ENCODE measurements at places on chromosomes 5 and 9.

DNA sequence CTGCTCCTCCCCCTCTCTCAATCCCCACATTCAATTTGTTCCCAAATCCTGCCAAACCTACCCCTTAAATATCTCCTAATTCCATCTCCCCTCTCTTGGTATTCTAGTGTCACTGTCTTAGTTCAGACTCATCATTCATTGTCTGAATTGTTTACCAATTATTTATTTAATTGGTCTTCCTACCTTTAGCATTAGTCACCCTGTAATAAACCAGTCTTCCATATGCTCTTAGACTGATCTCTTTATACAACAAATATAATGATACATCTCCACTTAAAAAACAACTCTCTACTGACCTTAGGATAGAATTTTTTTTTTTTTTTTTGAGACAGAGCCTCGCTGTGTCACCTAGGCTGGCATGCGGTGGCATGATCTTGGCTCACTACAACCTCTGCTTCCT lies 51.4 kb downstream of the RFK start:
- DNase-seq = no peak

DNA sequence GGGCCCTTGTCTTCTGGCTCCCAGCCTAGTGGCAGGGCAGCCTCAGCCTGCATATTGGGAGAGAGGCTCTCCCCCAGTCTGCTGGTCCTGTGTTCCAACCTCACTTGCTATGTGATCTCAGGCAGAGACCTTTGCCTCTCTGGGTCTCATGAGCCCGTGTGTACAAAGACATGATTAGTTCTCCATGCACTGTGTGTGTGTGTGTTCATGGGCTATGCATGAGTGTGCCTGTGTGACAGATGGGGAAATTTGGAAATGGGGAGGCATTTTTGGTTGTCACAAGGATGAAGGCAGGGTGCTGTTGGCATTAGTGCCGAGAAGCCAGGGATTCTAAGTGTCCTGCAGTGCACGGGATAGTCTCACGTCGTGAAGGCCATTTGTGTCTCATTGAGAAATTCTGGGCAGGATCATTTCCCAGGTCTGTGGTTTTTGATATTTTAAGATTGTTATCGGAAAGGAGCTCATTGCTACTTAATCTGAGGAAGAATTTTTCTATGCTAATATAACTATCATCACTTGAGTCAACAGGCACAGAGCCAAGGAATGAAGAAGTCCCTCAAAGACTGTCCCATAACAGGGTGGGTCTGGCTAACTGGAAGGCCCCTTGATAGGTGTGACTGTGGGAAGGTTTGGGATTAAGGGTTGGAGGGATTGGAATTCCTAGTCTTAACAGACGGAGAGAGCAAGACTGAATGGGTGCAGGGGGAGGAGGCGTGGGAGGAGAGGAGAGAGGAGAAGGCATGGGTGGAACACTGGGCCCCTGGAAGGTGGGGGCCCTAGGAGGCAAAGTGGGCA lies 168.5 kb downstream of the RGS3 start:
- no peak for DNase-seq

GRCh38 chr9:5851445-5851844 lies 18.5 kb upstream of the ERMP1 start:
- no peak for DNase-seq

DNA sequence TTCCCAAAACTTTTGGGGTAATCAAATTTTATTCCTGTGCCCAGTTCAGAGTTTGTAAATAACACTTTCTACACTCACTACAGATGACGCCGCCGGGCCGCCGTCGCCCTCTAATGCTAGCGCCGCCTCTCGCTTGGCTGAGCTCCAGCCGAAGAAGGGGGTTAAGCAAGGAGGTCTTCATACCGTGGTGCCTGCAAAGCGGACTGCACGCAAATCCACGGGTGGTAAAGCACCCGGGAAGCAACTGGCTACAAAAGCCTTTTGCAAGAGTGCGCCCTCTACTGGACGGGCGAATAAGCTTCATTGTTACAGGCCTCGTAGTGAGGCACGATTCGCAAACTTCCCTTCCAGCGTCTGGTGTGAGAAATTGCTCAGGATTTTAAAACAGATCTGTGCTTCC lies 280.4 kb downstream of the MEF2C start:
- DNase-seq = no peak

GRCh38 chr5:150024346-150024984 lies 23.9 kb downstream of the HMGXB3 start:
- DNase-seq = no peak

DNA sequence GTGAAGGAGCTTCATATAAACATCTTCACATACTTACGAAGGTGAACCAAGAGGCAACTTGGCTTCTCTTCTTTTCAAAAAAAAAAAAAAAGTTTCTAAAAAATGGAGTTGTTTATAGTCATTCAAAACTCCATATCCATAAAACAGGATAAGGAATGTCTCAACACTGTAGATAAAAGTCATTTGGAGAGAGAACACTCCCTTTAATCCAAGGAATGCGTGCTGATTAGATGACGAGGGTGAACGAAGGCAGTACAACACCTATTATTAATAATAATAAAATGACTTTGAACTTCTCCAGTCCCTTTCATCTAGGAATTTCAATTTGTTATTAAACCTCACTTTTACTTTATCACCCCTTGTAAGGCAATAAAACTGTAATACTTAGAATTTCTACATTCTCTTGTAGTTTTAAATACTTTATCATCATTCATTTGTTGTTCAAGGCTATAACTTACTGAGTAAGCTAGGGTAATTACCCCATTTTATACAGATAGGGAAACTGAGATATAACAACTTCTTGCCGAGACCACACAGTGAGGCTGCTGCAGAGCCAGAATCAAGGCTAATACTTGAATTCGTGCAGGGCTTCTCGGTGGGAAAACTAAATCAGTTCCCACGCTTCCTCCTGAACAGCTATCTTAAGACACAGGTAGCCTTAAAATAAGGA lies 377.1 kb downstream of the EFNA5 start:
- DNase-seq = no peak

- DNase-seq = no peak
These were observed 561.1 kb downstream of the KCTD16 start for GRCh38 chr5:144731786-144732185.

- no peak for DNase-seq
These were observed 52.9 kb upstream of the PTPDC1 start for GRCh38 chr9:94031380-94031779.

GRCh38 chr5:148746826-148747535 lies 79.4 kb upstream of the ADRB2 start:
- no peak for DNase-seq

- DNase-seq = no peak
These were observed 172.3 kb upstream of the NREP start for GRCh38 chr5:111929261-111929660.

DNA sequence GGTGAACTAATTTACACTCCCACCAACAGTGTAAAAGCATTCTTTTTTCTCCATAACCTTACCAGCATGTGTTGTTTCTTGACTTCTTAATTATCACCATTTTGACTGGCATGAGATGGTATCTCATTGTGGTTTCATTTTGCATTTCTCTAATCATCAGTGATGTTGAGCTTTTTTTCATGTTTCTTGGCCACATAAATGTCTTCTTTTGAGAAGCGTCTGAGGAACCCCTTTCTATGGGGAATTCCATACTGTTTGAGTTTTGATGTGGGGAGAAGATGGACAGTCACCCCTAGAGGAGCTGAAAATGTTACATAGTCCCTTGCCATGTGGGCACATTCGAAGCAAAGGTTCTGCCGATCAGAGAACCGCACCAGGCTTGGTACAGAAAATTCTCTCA lies 207.0 kb upstream of the SLC30A5 start:
- DNase-seq = no peak

GRCh38 chr5:146081556-146081955 lies 23.8 kb downstream of the PLAC8L1 start:
- no peak for DNase-seq

- DNase-seq = no peak
These were observed 158.9 kb downstream of the ADAMTSL1 start for GRCh38 chr9:18632632-18633403.

DNA sequence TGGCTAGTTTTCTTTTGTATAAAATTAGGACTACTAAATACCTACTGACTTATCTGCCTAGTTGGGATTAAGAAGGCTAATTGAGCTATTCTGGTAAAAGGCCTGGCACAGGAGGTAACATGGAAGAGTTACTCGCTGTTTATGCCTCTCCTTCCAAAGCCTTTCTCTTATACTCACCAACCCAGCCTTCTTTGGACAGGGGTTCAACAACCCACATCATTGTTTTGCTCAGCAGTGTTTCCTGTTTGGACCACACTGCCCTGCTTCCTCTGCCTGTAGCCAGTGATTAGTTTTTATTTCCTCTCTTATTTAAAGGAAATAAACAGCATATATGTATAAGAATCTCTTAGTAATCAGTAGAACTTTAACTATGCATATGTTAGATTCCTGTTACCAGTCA lies 85.1 kb upstream of the TLX3 start:
- no peak for DNase-seq

- no peak for DNase-seq
These were observed 51.0 kb downstream of the JADE2 start for GRCh38 chr5:134576386-134577021.

All from tibial nerve (tissue), 4 donors.